Endodermal cell (in vitro differentiated cells): ENCODE measurements at places on chromosomes 6 and 20.

GRCh38 chr6:93047033-93047432 is 372.3 kb downstream of the EPHA7 start:
- peak; percentile 69 for DNase-seq

DNA sequence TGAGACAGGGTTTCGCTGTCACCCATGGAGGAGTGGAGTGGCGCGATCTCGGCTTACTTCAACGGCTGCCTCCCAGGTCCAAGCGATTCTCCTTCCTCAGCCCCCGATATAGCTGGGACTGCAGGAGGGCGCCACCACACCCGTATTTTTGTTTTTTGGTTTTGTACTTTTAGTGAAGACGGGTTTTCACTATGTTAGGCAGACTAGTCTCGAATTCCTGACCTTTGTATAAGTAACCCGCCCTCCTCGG is 115.4 kb upstream of the BTN3A2 start:
- no peak for DNase-seq

DNA sequence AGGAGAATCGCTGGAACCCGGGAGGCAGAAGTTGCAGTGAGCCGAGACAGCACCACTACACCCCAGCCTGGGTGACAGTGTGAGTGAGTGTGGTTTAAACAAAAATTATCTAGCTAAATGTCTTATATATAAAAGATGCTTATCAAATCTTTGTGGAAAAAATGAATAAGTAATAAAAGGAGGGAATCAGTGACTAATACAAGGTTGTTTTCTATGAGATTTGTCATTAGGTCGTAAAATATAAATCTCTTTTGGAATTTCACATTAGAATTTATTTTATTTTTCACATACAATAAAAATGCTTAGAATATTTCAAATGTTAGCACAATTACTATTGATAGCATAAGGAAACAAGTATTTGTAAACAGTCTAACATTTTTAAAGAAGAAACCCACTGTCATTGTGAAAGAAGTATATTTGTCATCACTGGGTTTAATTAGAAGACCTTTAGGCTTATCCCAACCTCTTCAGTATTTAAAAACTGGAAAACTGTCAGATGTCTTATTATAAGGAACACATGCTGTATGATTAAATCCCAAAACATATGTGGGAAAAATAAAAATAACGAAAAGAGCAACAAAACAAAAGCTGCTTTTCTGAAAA is 47.1 kb downstream of the ASCC3 start:
- DNase-seq: no peak

DNA sequence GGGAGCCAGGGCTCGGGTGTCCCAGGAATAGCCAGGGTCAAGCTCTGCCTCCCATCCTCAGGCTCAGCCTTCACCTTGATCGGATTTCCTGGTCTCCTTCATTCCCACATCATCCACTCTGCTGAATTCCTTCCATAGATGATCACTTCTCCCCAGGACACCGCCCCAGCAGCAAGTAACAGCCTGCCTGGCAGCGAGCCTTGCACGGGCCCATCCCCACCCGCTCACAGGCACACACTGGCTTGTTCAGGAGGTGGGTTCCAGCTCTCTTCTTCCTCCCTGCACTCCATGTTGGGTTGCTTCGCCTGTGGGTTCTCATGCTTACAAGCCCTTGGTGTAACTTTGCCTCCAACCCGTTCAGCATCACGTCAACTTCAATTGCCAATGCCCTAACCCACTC is 113.0 kb upstream of the IYD start:
- no peak for DNase-seq

- no peak for DNase-seq
Observed at GRCh38 chr20:14979453-14979986, 642.1 kb upstream of the FLRT3 start.

- DNase-seq: no peak
Observed at GRCh38 chr6:13507306-13507860, 20.0 kb upstream of the GFOD1 start.

GRCh38 chr6:103925317-103925716 is 934.4 kb downstream of the HACE1 start:
- no peak for DNase-seq

GRCh38 chr6:107820338-107821261 is 3.5 kb downstream of the SCML4 start:
- peak; percentile 49 for DNase-seq

DNA sequence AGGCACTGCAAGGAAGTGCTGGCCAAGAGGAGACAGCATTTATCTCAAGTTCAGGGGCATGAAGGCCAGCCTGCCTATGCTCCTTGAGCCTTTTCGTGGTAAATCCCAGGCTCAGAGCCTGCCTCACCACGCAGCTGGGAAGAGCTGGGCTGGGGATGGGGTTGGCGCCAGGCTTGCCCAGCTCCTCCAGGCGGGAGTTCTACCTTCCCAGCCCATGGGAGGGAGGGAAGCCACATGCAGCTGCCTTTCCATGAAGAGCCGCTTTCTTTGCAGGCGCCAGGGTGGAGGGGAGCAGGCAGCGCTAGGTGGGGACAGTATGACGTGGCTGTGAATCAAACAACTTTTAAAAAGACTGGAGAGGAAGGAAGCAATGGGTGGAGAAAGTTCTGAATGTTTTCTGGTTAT is 19.5 kb upstream of the SIRT5 start:
- DNase-seq: peak; percentile 90

- no peak for DNase-seq
Observed at GRCh38 chr6:56715741-56716140, 73.1 kb upstream of the DST start.

- no peak for DNase-seq
Observed at GRCh38 chr6:37550191-37550831, 50.6 kb upstream of the CCDC167 start.

DNA sequence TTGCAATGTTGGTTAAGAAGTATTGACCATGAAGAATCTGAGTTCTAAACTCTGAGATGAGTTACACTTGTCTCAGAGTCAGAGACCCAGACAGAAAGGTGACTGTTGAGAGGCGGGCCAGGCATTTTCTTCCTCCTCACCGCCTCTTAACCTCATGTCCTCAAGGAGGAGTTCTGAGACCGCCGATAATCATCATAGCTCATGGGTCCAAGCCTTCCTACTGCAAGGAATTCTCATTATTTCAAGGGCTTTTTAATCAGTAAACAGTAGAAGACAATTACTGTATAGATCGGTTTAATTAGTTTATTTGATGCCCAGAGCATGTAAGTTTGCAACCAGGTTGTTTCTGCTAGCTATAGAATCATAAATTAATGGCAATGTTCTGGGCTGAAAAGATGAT is 382.4 kb upstream of the MMS22L start:
- peak; percentile 56 for DNase-seq

- DNase-seq: peak; percentile 73
Observed at GRCh38 chr20:51094221-51094620, 71.3 kb upstream of the KCNG1 start.
